MG63 (cell line): ENCODE measurements at places on chromosomes 12 and 14. TPM values are rescaled to one million over a fixed set of nuclear protein-coding genes. Genes with fewer than 3 reads are reported as not detected.

The PRB2 gene
- total RNA-seq, result not detected in 2 replicates

The KLRD1 gene
- not detected in 2 replicates for total RNA-seq

The CIROP gene
- total RNA-seq, result not detected in 2 replicates

The HHIPL1 gene
- not detected in 2 replicates for total RNA-seq

The GALNT9 gene
- total RNA-seq, result 3.3 and 5.5 TPM in 2 replicates

The CEBPE gene
- total RNA-seq, result not detected in 2 replicates

The TOGARAM1 gene
- 1.2 and 3.4 TPM in 2 replicates for total RNA-seq

The KRT4 gene
- total RNA-seq, result not detected in 2 replicates

The NID2 gene
- total RNA-seq, result 2.3 and 4.6 TPM in 2 replicates

The TMEM121 gene
- total RNA-seq, result 7.1 and 17.0 TPM in 2 replicates

The CLEC1B gene
- not detected in 2 replicates for total RNA-seq

The RIMBP2 gene
- 0.76 TPM in 1 of 2 replicates, not detected in the other for total RNA-seq

The OVCH1 gene
- not detected in 2 replicates for total RNA-seq

The HOXC4 gene
- total RNA-seq, result 2.3 and 5.2 TPM in 2 replicates

The TMEM119 gene
- 24.2 and 31.2 TPM in 2 replicates for total RNA-seq

The MAP1LC3B2 gene
- 0.26 TPM in 1 of 2 replicates, not detected in the other for total RNA-seq

The ASPG gene
- not detected in 2 replicates for total RNA-seq

The CD163L1 gene
- total RNA-seq, result 0.37 and 2.0 TPM in 2 replicates

The ITGA7 gene
- 18.8 and 27.4 TPM in 2 replicates for total RNA-seq

The LRRK2 gene
- 0.76 and 2.3 TPM in 2 replicates for total RNA-seq

The CCDC198 gene
- total RNA-seq, result not detected in 2 replicates

The BICDL1 gene
- total RNA-seq, result not detected in 2 replicates

The CACNA1C gene
- total RNA-seq, result 1.4 and 37.7 TPM in 2 replicates

The CCND2 gene
- 0.07 TPM in 1 of 2 replicates, not detected in the other for total RNA-seq

The SPRYD3 gene
- total RNA-seq, result 22.1 and 23.9 TPM in 2 replicates

The MFAP5 gene
- 39.0 and 54.5 TPM in 2 replicates for total RNA-seq

The SELPLG gene
- total RNA-seq, result 0.39 and 2.5 TPM in 2 replicates

The ESPL1 gene
- 22.1 and 23.9 TPM in 2 replicates for total RNA-seq

The C12orf54 gene
- total RNA-seq, result not detected in 2 replicates

The AQP2 gene
- total RNA-seq, result not detected in 2 replicates

The FRMD6 gene
- 44.6 and 51.4 TPM in 2 replicates for total RNA-seq

The KRT74 gene
- not detected in 2 replicates for total RNA-seq

The REM2 gene
- not detected in 2 replicates for total RNA-seq

The C3AR1 gene
- not detected in 2 replicates for total RNA-seq

The MAP3K9 gene
- 0.17 and 0.76 TPM in 2 replicates for total RNA-seq

The STRAP gene
- total RNA-seq, result 261 and 422 TPM in 2 replicates

The LTA4H gene
- 45.7 and 50.4 TPM in 2 replicates for total RNA-seq

The CDCA3 gene
- total RNA-seq, result 29.8 and 110 TPM in 2 replicates

The KRT2 gene
- not detected in 2 replicates for total RNA-seq

The PZP gene
- not detected in 2 replicates for total RNA-seq

The TROAP gene
- total RNA-seq, result 24.3 and 37.3 TPM in 2 replicates

The KLRC4 gene
- total RNA-seq, result not detected in 2 replicates

The KRT83 gene
- not detected in 2 replicates for total RNA-seq

The SLC5A8 gene
- total RNA-seq, result not detected in 2 replicates

The LAG3 gene
- total RNA-seq, result 0.17 TPM in 1 of 2 replicates, not detected in the other

The ACOT2 gene
- 27.8 and 33.4 TPM in 2 replicates for total RNA-seq

The PRIMA1 gene
- total RNA-seq, result not detected in 2 replicates

The YARS2 gene
- total RNA-seq, result 44.1 and 80.0 TPM in 2 replicates

The CBLN3 gene
- total RNA-seq, result 2.0 TPM in 1 of 2 replicates, not detected in the other

The KCNMB4 gene
- total RNA-seq, result 0.26 TPM in 1 of 2 replicates, not detected in the other

The NTS gene
- not detected in 2 replicates for total RNA-seq

The SLC4A8 gene
- 0.89 and 0.96 TPM in 2 replicates for total RNA-seq

The INHBC gene
- not detected in 2 replicates for total RNA-seq

The OR10G2 gene
- total RNA-seq, result not detected in 2 replicates
